Activated naive CD4-positive, alpha-beta T cell treated with anti-CD3 and anti-CD28 coated beads, Interleukin-2, amount 10 ng/mL, durations not matched to agents 5 hours and 36 hours (primary cell): ENCODE measurements at places on chromosomes 2 and 18. TPM values are rescaled to one million over a fixed set of nuclear protein-coding genes. Genes with fewer than 3 reads are reported as not detected.

The DLGAP1 gene
- total RNA-seq = 0.05 TPM

The SLC38A11 gene
- total RNA-seq = not detected

The NPHP1 gene
- total RNA-seq = 0.13 TPM

The IL1F10 gene
- total RNA-seq = not detected

The NTSR2 gene
- not detected for total RNA-seq

The TMEM37 gene
- not detected for total RNA-seq

The MFSD2B gene
- total RNA-seq = not detected

The AFF3 gene
- total RNA-seq = 12.9 TPM

The NFATC1 gene
- total RNA-seq = 49.2 TPM

The ASB3 gene
- 24.3 TPM for total RNA-seq

The CNTNAP5 gene
- not detected for total RNA-seq

The MAL gene
- 354 TPM for total RNA-seq

The KCNS3 gene
- total RNA-seq = not detected

The FAM110C gene
- 0.30 TPM for total RNA-seq

The LIPG gene
- 0.18 TPM for total RNA-seq

The DCDC2C gene
- total RNA-seq = not detected

The CD8A gene
- 7.1 TPM for total RNA-seq

The CHRNG gene
- total RNA-seq = not detected

The IL18R1 gene
- total RNA-seq = 41.3 TPM

The RGPD4 gene
- not detected for total RNA-seq

The ADRA2B gene
- 0.10 TPM for total RNA-seq

The ALK gene
- total RNA-seq = not detected

The PARD3B gene
- 1.2 TPM for total RNA-seq

The DSG1 gene
- total RNA-seq = not detected

The AOX1 gene
- total RNA-seq = 0.17 TPM

The AP1S3 gene
- total RNA-seq = 5.6 TPM

The SCG2 gene
- not detected for total RNA-seq

The CEP68 gene
- 13.3 TPM for total RNA-seq

The SLC9A2 gene
- not detected for total RNA-seq

The RAB17 gene
- not detected for total RNA-seq

The TEX44 gene
- not detected for total RNA-seq

The RPRM gene
- total RNA-seq = not detected

The ITGA6 gene
- 54.4 TPM for total RNA-seq

The POLR1A gene
- total RNA-seq = 34.9 TPM

The PLGLB1 gene
- 6.9 TPM for total RNA-seq

The SLC14A1 gene
- total RNA-seq = 3.3 TPM

The RAD51AP2 gene
- total RNA-seq = not detected

The RTP5 gene
- not detected for total RNA-seq

The ATP6V1B1 gene
- total RNA-seq = not detected

The TRABD2A gene
- total RNA-seq = 97.7 TPM

The TRMT61B gene
- total RNA-seq = 14.6 TPM

The FEV gene
- total RNA-seq = not detected

The ILKAP gene
- total RNA-seq = 57.0 TPM

The EFHD1 gene
- total RNA-seq = 8.2 TPM

The ERBB4 gene
- total RNA-seq = not detected

The CDH2 gene
- not detected for total RNA-seq

The GAREM1 gene
- total RNA-seq = not detected

The DRC1 gene
- total RNA-seq = not detected

The GALNT5 gene
- total RNA-seq = not detected
